Camera-type eye (tissue), 1 donor: ENCODE measurements at places on chromosomes 3 and 15. TPM values are rescaled to one million over a fixed set of nuclear protein-coding genes. Genes with fewer than 3 reads are reported as not detected.

Gene TRH
- 14.0 TPM for total RNA-seq

Gene LRIG1
- 74.6 TPM for total RNA-seq

Gene ATP13A4
- total RNA-seq: 14.6 TPM

Gene ITIH3
- total RNA-seq: 0.66 TPM

Gene PLA2G4E
- 0.16 TPM for total RNA-seq

Gene SERPINI1
- 23.4 TPM for total RNA-seq

Gene ATP8B4
- 9.3 TPM for total RNA-seq

Gene TGM4
- total RNA-seq: not detected

Gene REC114
- not detected for total RNA-seq

Gene IQCH
- 9.3 TPM for total RNA-seq

Gene GOLGA8S
- total RNA-seq: 0.82 TPM

Gene NPAP1
- total RNA-seq: 0.27 TPM

Gene ACTL6A
- total RNA-seq: 88.4 TPM

Gene CCR9
- total RNA-seq: not detected

Gene STRIT1
- not detected for total RNA-seq

Gene XCR1
- not detected for total RNA-seq

Gene ZNF660
- total RNA-seq: 21.2 TPM

Gene LRRC34
- total RNA-seq: 17.3 TPM

Gene TTC23
- 40.0 TPM for total RNA-seq

Gene SLC35G2
- total RNA-seq: 13.6 TPM

Gene CCDC54
- total RNA-seq: not detected

Gene TMF1
- 73.2 TPM for total RNA-seq

Gene MME
- total RNA-seq: 19.2 TPM

Gene RARB
- total RNA-seq: 86.3 TPM

Gene NLGN1
- total RNA-seq: 74.2 TPM

Gene OXSR1
- total RNA-seq: 48.1 TPM

Gene FOXB1
- not detected for total RNA-seq

Gene WDR93
- 0.66 TPM for total RNA-seq

Gene SI
- total RNA-seq: not detected

Gene ACOX2
- total RNA-seq: 22.8 TPM

Gene SMCO1
- total RNA-seq: 0.38 TPM

Gene PLCL2
- total RNA-seq: 71.1 TPM
